ENCODE measurements at places on chromosomes 4 and X.

DNA sequence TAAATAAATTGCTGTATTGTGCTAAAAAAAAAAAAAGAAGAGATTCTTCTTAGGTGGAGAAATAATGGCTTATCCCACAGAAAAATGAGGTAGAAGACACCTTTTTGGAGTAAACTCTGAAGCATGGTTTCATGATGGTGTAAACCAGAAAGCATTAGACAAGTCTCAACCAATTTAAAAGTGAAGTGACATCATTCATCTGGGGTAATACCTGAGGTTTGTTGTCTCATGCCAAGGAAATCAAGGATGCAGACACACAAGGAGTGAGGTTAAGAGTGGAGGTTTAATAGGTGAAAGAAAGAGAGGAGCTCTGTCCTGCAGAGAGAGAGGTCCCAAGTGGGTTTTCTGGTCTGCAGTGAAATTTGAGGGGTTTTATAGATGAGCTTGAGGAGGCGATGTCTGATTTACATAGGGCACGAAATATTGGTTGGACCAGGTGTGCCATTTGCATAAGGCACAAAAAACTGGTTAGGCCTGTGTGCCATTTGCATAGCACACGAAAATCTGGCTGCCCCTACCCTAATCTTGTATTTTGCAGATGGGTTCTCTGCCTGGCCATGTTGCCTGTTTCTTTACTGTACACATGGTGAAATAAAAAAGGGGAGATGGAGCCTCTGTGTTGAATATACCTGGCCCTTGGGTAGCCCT is 25.0 kb upstream of the CWH43 start:
- no peak for DNase-seq

DNA sequence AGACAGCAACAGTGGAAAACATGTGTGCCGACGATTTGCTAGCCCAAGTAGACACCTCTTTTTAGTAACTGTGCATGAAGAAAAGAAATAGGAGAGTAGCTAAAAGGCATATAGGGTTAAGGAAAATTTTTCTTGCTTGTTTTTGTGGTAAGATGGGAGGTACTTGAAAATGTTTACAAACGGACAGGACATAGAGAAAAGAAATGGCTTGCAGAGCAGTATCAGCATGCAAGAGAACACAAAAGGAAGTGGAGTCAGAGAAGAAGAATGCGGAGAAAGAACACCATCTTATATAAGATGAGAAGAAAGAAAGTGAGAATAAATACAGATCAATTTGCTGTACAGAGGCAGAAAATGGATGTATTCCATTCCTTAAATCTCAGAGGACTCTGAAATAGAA is 263.7 kb upstream of the ETNPPL start:
- no peak for DNase-seq

DNA sequence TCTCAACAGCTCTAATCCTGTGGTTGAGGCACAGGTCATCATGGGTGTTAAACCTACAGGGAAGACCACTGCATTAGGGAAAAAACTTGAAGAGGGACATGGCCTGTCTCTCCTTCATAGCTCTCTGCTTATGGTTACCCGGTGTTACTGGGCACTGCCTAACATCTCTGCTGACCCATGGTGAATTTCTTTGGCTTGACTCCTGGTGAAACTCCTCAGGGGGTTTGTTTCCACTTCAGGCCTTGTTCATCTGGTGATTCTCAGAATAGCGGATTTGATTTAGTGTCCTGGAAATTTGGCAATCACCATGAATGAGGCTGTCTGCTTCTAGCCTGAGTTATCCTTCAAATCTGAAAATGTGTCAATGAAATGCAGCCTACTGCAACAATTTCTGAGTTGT is 114.4 kb downstream of the ZNF518B start:
- no peak for DNase-seq

DNA sequence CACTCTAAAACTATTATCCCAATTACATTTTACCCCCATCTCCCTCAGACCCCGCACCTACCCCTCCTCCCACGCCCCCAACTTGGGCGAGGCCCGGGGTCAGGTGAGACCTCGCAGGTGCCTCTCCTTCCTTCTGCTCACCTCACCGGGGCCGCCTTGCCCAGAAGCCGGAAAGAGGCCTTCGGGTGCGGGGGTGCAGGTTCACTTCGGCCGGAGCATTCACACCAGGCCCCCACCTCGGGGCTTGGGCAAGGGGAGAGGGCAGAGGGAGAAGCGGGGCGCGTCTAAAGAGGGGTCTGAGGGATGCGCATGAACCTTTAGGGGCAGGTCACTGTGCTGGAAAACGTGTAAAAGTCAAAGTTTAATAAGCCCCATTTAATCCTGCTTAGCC is 427 bp downstream of the ZNF182 start:
- no peak for DNase-seq

GRCh38 chr4:183435803-183436202 is 8.6 kb upstream of the CDKN2AIP start:
- no peak for DNase-seq

DNA sequence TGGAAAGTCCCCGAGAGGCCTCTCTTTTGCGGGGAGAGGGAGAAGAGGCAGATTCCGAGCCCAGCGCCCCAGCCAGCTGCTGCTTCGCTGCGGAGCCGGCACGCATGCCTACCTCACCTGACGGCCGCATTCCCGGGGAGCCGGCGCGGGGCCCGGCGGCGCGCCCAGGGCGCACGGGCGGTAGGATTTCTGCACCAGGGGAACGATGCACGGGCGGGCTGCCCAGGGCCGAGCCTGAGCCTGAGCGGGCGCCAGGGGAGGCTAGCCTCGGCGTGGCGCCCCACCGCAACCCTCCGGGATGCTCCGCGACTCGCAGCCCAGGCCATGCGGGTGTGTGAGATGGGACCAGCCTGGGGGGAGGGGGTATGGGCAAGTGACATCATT is 81.3 kb upstream of the SCML1 start:
- DNase-seq, result no peak
